Activated CD4-positive, alpha-beta memory T cell treated with anti-CD3 and anti-CD28 coated beads, Interleukin-2, amount 10 ng/mL, durations not matched to agents 7 days and 5 days (primary cell): ENCODE measurements at places on chromosomes 2 and 18. TPM values are rescaled to one million over a fixed set of nuclear protein-coding genes. Genes with fewer than 3 reads are reported as not detected.
A peak's percentile ranks its signal among the peaks of the same experiment; 100 is the strongest.

- no peak overlapping the region for H3K4me3 ChIP-seq
- H3K27ac ChIP-seq: no peak overlapping the region
- no peaks in the 10 kb centered on the region for H3K27me3 ChIP-seq
- H3K4me1 ChIP-seq: peaks cover 38% of the 10 kb centered on the region
- H3K36me3 ChIP-seq: peaks cover 31% of the 10 kb centered on the region
Measured at GRCh38 chr2:143422681-143423080, 293.5 kb downstream of the ARHGAP15 start.

DNA sequence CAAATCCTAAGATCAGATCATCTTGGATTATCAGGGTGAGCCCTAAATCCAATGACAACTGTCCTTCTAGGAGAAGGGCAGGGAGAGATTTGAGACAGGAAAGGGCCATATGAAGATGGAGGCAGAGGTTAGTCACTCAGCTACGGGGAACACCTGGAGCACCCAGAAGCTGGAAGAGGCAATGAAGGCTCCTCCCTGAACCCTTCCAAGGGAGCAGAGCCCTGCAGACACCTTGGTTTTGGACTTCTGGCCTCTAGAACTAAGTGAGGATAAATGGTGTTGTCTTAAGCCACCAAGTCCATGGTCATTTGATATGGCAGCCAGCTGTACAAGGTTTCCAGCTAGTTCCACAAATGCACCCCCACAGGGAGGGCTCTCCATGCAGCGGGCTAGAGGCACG lies 6.9 kb upstream of the PTPN2 start:
- peaks cover 16% of the 10 kb centered on the region for H3K27me3 ChIP-seq
- DNase-seq: no peak
- H3K36me3 ChIP-seq: no peaks in the 10 kb centered on the region
- H3K4me3 ChIP-seq: no peak overlapping the region

- no peaks in the 10 kb centered on the region for H3K36me3 ChIP-seq
- no peak overlapping the region for H3K4me3 ChIP-seq
- H3K27me3 ChIP-seq: peaks cover 27% of the 10 kb centered on the region
- DNase-seq: no peak
- no peak overlapping the region for H3K27ac ChIP-seq
Measured at GRCh38 chr2:176978921-176979320, 233.7 kb upstream of the HNRNPA3 start.

DNA sequence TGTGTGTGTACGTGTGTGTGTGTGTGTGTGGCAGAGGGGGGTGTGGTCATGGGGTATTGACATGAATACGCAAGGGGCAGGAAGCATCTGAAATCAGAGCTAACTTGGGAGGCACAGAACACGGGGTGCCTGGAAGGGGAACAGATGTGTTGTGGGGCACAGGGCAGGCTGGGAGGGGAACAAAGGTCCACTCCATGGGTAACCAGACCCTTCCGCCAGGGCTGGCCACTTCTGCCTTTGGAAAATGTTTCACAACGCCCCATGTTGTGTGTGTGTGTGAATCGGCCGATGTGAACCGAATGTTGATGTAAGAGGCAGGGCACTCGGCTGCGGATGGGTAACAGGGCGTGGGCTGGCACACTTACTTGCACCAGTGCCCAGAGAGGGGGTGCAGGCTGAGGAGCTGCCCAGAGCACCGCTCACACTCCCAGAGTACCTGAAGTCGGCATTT lies at the start of gene SLC11A1:
Gene SLC11A1 (plus strand): TSS at position 358 of the 451 bp plus-strand sequence. CDS start 96 bp downstream, outside the sequence.
- H3K4me1 ChIP-seq: no peaks in the 10 kb centered on the region
- H3K27me3 ChIP-seq: peaks cover 18% of the 10 kb centered on the region
- no peaks in the 10 kb centered on the region for H3K36me3 ChIP-seq
- no peak within 1 kb of the TSS for H3K27ac ChIP-seq
- no peak for DNase-seq
- no peak within 1 kb of the TSS for H3K4me3 ChIP-seq

GRCh38 chr2:193695367-193695766 lies 1500.6 kb upstream of the TMEFF2 start:
- no peak for DNase-seq
- H3K27ac ChIP-seq: no peak overlapping the region
- H3K4me1 ChIP-seq: no peaks in the 10 kb centered on the region
- H3K27me3 ChIP-seq: no peaks in the 10 kb centered on the region
- no peaks in the 10 kb centered on the region for H3K36me3 ChIP-seq
- no peak overlapping the region for H3K4me3 ChIP-seq

DNA sequence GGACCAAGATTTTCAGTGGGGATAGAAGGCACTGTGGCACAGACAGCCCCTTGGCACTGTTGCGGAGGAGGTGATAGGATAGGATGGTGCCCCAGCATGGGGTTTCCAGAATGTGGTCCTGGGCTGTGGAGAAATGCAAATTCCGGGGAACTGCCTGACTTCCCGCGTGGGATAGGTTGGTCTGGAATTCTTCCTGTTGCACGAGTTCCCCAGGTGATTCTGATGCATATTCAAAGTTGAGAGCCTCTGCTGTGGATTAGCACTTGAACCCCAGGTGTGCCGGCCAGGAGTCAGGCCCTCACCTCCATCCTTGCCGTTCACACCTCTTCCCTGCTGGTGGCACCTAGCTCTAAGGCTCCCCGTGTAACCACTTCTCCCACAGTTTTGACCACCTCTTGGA lies 15.5 kb downstream of the NCK2 start:
- H3K27me3 ChIP-seq: no peaks in the 10 kb centered on the region
- peak overlapping the region; percentile 65 for H3K27ac ChIP-seq
- H3K36me3 ChIP-seq: peaks cover 59% of the 10 kb centered on the region
- no peak for DNase-seq
- peaks cover 90% of the 10 kb centered on the region for H3K4me1 ChIP-seq

GRCh38 chr2:130896813-130897212 lies 60.1 kb downstream of the ARHGEF4 start:
- no peaks in the 10 kb centered on the region for H3K36me3 ChIP-seq
- H3K27ac ChIP-seq: no peak overlapping the region
- no peaks in the 10 kb centered on the region for H3K4me1 ChIP-seq

DNA sequence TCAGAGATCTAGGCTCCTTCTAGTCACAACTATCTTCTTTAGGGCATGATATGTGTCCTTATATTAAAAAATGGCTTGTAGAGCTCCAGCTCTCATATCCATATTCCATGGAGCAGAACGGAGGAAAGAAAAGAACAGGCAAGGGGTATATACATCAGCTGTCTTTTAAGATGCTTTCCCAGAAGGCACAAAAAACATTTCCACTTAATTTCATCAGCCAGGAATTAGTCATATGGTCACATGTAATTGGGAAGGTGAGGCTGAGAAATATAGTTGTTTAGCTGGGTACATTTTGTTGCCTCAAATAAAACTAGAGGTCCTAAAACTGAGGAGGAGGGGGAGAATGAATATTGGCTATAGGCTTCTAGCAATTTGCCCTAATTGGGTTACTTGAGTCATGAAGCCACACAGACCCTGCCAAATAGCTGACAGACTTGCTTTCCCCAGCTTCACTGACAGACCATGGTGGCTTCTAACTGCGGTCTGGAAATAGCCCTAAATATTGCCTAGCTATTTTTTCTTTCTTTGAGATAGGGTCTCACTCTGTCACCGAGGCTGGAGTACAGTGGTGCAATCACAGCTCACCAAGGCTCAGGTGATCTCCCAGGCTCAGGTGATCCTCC lies 20.0 kb downstream of the MAIP1 start:
- H3K27ac ChIP-seq: no peak overlapping the region
- no peaks in the 10 kb centered on the region for H3K36me3 ChIP-seq
- H3K4me3 ChIP-seq: no peak overlapping the region

GRCh38 chr2:25819597-25820039 lies 58.7 kb downstream of the ASXL2 start:
- H3K4me3 ChIP-seq: no peak overlapping the region
- peaks cover 46% of the 10 kb centered on the region for H3K4me1 ChIP-seq
- H3K27ac ChIP-seq: no peak overlapping the region
- peaks cover 27% of the 10 kb centered on the region for H3K36me3 ChIP-seq

GRCh38 chr2:75453384-75454240 lies 107.1 kb downstream of the EVA1A start:
- H3K4me3 ChIP-seq: no peak overlapping the region
- no peak overlapping the region for H3K27ac ChIP-seq
- no peaks in the 10 kb centered on the region for H3K4me1 ChIP-seq
- H3K36me3 ChIP-seq: no peaks in the 10 kb centered on the region
- no peak for DNase-seq

DNA sequence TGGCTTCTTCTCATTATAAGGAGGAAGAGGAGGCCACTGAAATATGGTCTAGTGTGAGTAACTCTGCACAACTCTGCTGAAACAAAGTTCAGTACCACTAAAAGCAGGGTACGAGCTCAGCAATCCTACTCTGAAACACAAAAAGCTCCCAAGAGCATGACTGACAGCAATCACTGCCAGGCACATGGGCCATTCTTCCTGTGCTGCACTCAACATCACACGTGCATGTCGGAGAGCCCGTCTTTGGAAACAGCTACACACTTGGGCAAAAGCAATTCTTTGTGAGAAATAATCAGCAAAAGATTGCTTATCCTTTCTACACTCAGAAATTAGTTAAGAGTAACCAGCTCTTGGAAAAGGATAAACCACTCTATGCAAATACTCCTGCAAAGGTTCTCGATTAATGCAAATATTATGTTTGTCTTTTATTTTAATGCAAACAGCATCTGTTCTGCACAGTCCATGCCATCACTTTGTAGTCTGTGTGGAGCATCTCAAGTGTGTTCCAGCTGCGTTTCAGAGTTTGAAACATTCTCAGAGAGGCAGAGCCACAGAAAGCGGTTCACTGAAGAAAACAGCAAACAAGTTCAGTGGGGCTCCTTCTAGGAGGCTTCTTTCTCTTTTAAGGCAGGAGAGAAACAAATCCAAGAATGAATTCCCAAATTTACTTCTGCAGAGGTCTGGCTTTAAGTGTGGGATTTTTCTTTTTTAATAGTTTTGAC lies 145.0 kb downstream of the HDAC4 start:
- DNase-seq: no peak
- H3K4me3 ChIP-seq: no peak overlapping the region
- no peak overlapping the region for H3K27ac ChIP-seq
- peaks cover 56% of the 10 kb centered on the region for H3K36me3 ChIP-seq
- H3K27me3 ChIP-seq: no peaks in the 10 kb centered on the region

- no peak overlapping the region for H3K27ac ChIP-seq
- no peaks in the 10 kb centered on the region for H3K36me3 ChIP-seq
- no peak for DNase-seq
- H3K27me3 ChIP-seq: peaks cover 5% of the 10 kb centered on the region
Measured at GRCh38 chr18:10142056-10142455, 228.2 kb downstream of the VAPA start.

DNA sequence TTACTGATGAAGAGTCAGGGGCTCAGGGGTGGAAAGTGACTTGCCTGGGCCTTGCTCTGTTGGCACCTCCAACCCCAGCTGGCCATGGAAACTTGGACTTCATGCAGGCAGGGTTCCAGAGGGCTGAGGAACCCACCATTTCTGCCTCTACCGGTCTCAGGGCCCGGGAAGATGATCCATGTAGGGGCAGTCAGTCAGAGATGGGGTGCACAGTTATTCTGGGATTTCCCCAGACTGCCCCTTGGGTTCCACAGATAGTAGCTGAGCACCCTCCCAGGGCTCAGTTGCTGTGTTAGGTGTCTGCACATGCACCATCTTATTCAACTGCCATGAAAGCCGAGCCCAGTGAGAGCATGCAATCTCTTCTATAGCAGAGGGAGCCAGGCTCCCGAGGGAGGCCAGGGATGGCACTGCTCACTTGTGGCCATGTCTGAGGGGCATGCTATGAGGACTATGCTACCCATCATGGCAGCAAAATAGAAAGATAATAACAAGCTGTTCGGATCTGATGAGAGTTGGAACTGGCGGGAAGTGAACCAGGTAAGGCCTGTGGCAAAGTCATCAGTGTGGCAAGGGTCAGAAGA lies 37.3 kb downstream of the RHOB start:
- no peak for DNase-seq
- peaks cover 2% of the 10 kb centered on the region for H3K4me1 ChIP-seq
- H3K27me3 ChIP-seq: peaks cover 4% of the 10 kb centered on the region
- H3K4me3 ChIP-seq: no peak overlapping the region

- H3K36me3 ChIP-seq: peaks cover 32% of the 10 kb centered on the region
- no peak for DNase-seq
- H3K4me3 ChIP-seq: no peak overlapping the region
- no peaks in the 10 kb centered on the region for H3K27me3 ChIP-seq
- no peak overlapping the region for H3K27ac ChIP-seq
- H3K4me1 ChIP-seq: peaks cover 13% of the 10 kb centered on the region
Measured at GRCh38 chr2:105297216-105297615, 32.3 kb downstream of the TGFBRAP1 start.

- H3K36me3 ChIP-seq: no peaks in the 10 kb centered on the region
- no peak overlapping the region for H3K27ac ChIP-seq
- H3K4me3 ChIP-seq: no peak overlapping the region
- DNase-seq: no peak
Measured at GRCh38 chr2:165563468-165564225, 94.1 kb downstream of the CSRNP3 start.

- H3K4me1 ChIP-seq: no peaks in the 10 kb centered on the region
- H3K27me3 ChIP-seq: peaks cover 9% of the 10 kb centered on the region
- no peaks in the 10 kb centered on the region for H3K36me3 ChIP-seq
- no peak overlapping the region for H3K27ac ChIP-seq
Measured at GRCh38 chr2:33212151-33212550, 264.3 kb upstream of the RASGRP3 start.

DNA sequence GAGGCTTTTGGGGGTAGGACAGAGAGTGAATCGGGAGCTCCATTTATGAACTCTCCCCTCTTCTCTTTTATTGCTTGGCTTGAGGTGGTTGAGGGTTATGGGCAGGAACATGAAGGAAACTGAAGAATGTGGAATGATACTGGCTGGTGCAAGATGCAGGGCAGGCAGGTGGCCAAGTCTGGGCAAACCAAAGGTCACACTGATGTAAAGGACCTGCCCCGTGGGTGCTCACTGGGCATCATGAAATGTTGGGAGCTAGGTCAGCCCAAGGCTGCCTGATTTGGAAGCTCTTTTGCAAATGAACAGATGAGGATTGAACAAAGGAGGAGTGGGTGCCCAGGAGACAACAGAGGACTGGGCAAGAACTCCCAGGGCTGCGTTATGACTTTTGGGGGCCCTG lies 328.9 kb downstream of the CLIP4 start:
- H3K4me1 ChIP-seq: no peaks in the 10 kb centered on the region
- no peak overlapping the region for H3K4me3 ChIP-seq
- H3K36me3 ChIP-seq: no peaks in the 10 kb centered on the region

GRCh38 chr2:74849228-74849892 lies 15.4 kb downstream of the HK2 start:
- peak overlapping the region; percentile 60 for H3K4me3 ChIP-seq
- DNase-seq: peak; percentile 59
- H3K36me3 ChIP-seq: peaks cover 5% of the 10 kb centered on the region
- no peaks in the 10 kb centered on the region for H3K27me3 ChIP-seq
- H3K4me1 ChIP-seq: peaks cover 71% of the 10 kb centered on the region
- H3K27ac ChIP-seq: peak overlapping the region; percentile 95

GRCh38 chr18:45201489-45201888 lies 413.8 kb upstream of the SLC14A2 start:
- H3K27ac ChIP-seq: no peak overlapping the region
- DNase-seq: no peak
- no peaks in the 10 kb centered on the region for H3K36me3 ChIP-seq
- H3K4me3 ChIP-seq: no peak overlapping the region
- peaks cover 10% of the 10 kb centered on the region for H3K27me3 ChIP-seq

The CPLX4 gene
- total RNA-seq: not detected

The B4GALT6 gene
- 0.91 TPM for total RNA-seq

The NXPH2 gene
- total RNA-seq: not detected

The RTN4 gene
- total RNA-seq: 92.4 TPM

The KCNF1 gene
- total RNA-seq: not detected

The EFEMP1 gene
- total RNA-seq: not detected

The OTOF gene
- 23.7 TPM for total RNA-seq

The ZSCAN30 gene
- 19.2 TPM for total RNA-seq

The ITGA6 gene
- 17.7 TPM for total RNA-seq

The TMEM178A gene
- 0.43 TPM for total RNA-seq

The PARD3B gene
- 0.53 TPM for total RNA-seq

The CNDP1 gene
- not detected for total RNA-seq

The LAMA3 gene
- 0.05 TPM for total RNA-seq

The STARD6 gene
- not detected for total RNA-seq

The POTEJ gene
- total RNA-seq: not detected

The SALL3 gene
- not detected for total RNA-seq

The CDCA7 gene
- total RNA-seq: 66.6 TPM

The SLC5A7 gene
- not detected for total RNA-seq
